Stimulated activated memory B cell treated with anti-CD40 and anti-IgM and Interleukin-4, amounts not matched to agents 10 μg/mL and 1 μg/mL and 100 μg/mL, for 72 hours (primary cell): ENCODE measurements at places on chromosomes 4 and X.

- ATAC-seq = no peak
These were observed 76.1 kb downstream of the CHST7 start for GRCh38 chrX:46649421-46650260.

GRCh38 chr4:157265281-157265680 is 44.8 kb downstream of the GRIA2 start:
- no peak for ATAC-seq

DNA sequence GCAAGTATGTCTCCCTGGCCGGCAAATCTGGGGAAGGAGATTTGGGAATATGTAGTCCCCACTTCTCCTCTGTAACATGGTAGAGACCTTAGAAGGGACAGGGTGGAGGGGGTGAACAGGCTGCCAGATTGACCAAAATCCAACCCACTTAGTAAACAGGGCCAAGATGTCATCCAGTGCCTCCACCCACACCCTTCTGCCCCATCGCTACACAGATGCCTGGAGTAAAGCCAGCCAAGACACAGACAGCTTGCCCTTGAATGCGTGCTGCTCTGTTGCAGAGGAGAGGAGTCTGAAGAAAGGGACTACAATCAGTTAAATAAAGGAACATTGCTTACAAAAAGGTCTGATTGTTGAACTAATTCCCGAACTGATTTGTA is 160.1 kb upstream of the LDB2 start:
- no peak for ATAC-seq

GRCh38 chrX:78958419-78959116 is 13.4 kb downstream of the P2RY10 start:
- no peak for ATAC-seq

- no peak for ATAC-seq
These were observed at the start of gene PWWP3B for GRCh38 chrX:106168107-106168506. PWWP3B (plus strand) TSS chrX:106168305; CDS start chrX:106205433, 37,128 bp downstream.

GRCh38 chr4:141646969-141647368 is 10.6 kb downstream of the IL15 start:
- no peak for ATAC-seq

- ATAC-seq = no peak
These were observed 19.9 kb downstream of the MRFAP1 start for GRCh38 chr4:6660430-6660829.

DNA sequence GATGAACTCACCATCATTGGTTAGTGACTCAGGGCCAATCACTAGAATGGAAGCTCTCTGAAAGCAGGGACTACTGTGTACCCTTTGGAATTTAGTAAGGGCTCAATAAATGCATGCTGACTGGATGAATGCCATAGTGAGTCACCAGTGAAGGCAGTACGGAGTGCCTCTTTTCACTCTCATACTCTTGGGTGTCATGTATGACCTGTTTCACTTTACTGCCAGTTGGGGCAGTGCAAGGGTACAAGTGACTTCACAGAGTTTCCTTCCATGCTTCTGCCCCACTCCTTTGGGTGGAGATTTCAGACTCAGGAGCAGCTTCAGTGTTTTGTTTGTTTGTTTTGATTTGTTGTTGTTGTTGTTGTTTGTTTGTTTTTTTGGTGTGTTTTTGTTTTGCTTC is 57.7 kb downstream of the SOX3 start:
- no peak for ATAC-seq

- ATAC-seq = no peak
These were observed 587 bp downstream of the TIMM8A start for GRCh38 chrX:101347859-101348451.

DNA sequence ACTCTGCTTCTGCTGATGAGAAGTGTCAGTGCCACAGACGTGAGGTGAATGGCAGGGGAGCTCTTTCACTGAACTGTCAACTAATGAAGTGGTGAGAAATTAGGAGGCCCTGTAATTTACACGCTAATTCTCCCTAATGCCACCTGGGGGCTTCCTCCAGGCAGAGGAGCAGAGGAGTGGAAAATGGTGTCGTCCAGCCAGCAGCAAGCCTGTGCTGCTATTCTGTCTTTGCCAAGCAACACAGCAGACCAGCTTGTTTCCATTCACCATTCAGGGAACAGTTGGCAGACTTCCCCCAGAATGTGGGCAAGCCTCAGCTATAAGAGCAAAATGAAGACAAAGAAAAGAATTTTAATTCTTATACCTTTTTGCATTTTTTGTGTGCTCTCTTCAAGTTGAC is 245.2 kb upstream of the TET2 start:
- no peak for ATAC-seq

GRCh38 chr4:1656986-1657385 is 27.1 kb downstream of the FAM53A start:
- no peak for ATAC-seq

- ATAC-seq = no peak
These were observed 12.7 kb upstream of the STARD8 start for GRCh38 chrX:68634649-68635227.

GRCh38 chrX:29241809-29242208 is 654.6 kb downstream of the IL1RAPL1 start:
- ATAC-seq = no peak

DNA sequence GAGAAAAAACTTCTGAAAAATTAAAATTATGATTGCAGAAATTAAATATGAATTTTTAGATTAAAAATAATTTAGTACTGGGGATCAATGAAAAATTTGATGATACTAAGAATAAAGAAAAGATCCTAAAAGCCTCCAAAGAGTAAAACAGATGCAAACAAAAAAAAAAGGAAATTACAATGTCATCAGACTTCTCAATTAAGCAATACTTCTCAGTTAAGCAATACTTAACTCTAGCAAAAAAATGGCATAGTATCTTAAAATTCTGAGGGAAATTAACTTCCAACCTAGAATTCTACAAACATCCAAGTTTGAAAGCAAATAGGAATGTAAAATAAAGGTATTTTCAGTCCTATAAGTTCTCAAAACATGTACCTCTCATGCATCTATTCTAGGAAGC is 141.2 kb upstream of the INTU start:
- no peak for ATAC-seq

DNA sequence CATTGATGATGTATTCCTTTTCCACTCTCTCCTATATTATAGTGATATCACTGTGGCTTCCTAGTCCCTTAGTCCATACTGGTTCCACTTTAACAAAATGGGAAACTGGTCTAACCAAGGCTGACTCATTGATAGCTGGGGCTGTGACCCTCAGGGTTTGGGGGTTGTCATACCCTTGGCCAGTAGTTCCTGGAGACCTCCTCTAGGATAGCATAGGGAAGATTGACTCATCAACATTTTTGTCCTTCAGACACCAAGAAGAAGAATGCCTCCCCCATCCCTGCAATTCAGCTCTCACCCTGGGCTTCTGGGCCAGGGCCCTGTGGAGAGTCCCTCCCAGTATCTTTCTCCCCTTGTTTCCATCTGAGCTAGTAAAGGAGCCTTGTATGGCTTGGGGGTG is 68.8 kb upstream of the PRPS1 start:
- ATAC-seq = no peak

- no peak for ATAC-seq
These were observed 167.9 kb downstream of the FBXW7 start for GRCh38 chr4:152368001-152368400.

DNA sequence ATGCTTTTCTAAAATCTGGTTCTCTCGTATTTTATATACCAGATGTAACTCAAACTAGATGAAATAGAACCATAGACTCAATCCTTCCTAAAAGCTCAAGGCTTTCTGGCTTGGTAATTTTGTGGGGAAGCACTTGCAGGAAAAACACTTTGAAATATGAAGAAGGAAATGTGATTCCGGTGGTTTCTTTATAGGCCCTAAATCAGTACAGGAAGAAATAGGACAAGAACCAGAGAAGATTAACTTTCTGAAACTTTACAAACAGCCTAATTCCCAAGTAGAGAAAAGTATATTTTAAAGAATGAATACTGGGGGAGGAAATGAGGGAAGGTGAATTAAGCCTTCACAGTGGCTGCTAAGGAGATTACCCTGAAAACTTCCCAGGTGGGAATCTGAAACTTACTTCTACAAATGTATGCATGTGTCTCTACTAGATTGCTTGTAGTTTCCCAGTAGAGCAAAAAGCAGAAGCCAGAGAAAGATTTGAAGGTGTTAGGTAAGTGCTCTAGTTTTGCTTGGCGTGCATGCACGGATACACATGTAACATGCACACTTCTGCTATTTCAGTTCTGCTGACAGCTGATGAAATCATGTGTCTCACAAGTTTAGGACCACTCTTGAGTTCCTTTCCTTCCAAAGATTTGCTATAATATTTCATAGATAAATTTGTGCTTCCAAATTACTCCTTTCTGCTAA is 92.1 kb downstream of the AFF1 start:
- peak; percentile 95 for ATAC-seq

DNA sequence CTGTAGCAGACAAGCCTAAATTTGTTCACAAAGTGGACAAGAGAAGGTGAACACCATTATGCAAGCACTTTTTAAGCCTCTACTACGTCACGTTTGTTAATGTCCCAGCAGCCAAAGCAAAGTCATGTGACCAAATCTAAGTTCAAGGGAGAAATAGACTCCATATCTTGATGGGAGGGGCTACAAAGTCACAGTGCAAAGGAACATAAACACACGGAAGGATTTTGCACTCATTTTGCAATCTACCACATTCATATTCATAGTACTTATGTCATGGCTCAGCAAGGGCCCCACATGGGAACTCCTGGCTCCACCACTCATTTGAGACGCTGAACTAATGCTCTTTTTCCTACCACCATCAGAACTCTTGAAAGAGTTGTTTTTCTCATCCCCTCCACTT is 139.0 kb upstream of the JADE1 start:
- no peak for ATAC-seq

- ATAC-seq = no peak
These were observed 113.9 kb downstream of the AGTR2 start for GRCh38 chrX:116284400-116284799.

- peak; percentile 84 for ATAC-seq
These were observed 11.2 kb upstream of the CXCR3 start for GRCh38 chrX:71629467-71629866.

DNA sequence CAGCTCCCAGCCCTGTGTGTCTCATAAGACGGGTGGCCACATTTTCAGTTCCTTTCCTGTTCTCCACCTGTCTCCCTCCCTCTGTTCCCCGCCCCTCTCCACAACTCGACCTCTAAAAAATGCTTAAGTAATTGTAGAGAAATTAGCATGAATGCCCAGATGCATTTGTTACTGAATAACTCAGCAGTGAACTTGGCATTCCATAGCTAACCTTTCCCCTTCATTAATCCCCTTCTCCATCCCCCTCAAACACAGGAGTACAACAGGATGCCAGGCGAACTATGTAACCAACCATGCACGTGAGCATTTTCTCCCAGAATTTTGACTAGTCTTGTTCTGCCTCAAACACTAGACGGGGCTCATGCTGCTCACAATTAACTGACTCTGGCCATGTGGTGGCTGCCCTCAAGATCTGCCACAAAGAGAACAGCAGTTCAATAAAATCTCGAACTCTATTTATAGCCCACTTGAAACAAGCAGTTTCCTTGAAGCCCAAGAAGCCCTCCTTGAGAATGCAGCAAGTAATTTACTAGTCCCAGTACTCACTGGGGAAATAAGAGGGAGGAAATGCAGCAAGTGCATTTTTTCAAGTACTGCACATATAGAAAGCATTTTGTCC is 351.2 kb downstream of the ARHGAP24 start:
- peak; percentile 53 for ATAC-seq

DNA sequence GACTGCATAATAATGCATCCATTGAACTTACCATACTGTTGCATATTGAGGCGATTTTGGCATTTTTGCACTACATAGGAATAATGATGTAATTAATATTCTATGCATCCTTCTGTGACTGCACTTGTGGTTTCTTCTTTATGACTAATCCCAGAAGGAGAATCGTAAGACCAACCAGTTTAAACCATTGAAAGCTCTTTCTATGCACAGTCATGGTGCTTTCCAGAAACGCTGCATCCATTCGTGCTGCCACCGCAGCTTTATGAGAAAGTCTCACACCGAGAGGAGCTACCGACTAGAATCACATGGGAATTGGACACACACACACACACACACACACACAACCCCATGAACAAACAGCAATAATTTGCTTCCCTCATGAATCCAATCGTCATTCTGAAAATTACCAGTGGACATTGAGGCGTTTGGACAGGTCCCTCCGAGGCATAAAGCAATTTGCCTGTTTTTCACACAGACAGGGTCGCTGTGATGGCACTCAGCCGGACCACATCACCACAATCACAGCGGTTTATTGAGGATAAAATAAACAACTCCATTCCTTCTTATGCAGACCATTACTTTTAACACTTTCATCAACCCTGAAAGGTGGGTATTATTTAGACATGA is 64.2 kb downstream of the PACRGL start:
- no peak for ATAC-seq

GRCh38 chr4:73661646-73662119 is 41.4 kb upstream of the RASSF6 start:
- no peak for ATAC-seq

DNA sequence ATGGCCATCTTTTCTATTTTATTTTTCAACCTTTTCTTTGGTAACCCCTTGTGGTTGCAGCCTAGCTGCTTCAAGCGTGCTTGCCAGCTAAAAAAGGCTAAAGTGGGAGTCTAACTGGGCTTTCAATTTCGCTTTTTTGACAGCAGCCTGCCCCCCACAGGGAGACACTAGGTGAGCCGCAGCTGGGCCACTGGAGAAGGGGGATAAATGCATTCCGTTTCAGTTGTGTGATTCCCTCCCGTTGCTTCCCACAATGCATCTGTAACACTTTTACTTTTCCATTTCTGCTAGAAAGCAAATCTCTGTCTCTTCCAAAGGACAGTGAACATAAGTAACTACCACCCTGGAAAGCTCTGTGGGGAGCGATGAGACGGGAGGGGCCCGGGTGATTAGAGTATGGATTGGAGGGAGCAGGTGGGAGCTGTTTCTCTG is 86.3 kb upstream of the RAPGEF2 start:
- no peak for ATAC-seq

DNA sequence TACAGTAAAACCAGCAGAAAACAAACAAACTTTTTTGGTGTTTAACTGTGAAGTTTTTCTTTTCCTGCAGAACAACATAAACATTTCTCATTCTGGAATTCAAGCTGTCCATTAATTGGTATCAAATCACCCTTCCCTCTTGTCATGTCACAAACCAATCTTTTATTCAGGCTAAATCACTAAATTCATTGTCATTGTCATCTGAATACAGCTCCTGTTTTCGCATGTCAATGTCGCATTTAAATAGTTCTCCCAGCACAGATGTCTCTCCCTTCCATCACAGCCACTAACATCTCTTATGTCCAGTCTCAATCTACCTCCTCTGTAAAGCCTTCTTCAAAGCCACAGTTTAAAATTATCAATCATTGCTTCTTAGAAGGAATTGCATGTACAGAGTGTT is 192.1 kb upstream of the PCDH10 start:
- no peak for ATAC-seq

DNA sequence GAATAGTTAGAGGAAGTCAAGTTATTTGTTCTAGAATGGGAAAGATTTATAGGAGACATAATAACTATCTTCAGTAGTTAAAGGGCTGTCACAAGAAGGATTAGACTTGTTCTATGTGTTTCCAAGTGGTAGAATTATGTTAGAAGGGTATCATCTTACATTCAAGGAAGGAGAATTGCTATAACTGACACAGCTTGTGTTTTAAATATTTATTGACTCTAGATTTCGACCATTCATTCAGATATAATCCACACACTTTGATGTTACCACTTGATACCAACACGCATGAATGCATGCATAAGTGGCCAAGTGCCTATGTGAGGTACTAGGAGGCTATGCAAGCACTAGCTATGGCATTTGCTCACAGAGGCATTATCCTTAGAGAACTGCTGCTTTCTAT is 122.7 kb downstream of the CCNB3 start:
- ATAC-seq = no peak
